Forelimb muscle (tissue), 1 donor: ENCODE measurements at places on chromosomes 2 and 18. TPM values are rescaled to one million over a fixed set of nuclear protein-coding genes. Genes with fewer than 3 reads are reported as not detected.

DNA sequence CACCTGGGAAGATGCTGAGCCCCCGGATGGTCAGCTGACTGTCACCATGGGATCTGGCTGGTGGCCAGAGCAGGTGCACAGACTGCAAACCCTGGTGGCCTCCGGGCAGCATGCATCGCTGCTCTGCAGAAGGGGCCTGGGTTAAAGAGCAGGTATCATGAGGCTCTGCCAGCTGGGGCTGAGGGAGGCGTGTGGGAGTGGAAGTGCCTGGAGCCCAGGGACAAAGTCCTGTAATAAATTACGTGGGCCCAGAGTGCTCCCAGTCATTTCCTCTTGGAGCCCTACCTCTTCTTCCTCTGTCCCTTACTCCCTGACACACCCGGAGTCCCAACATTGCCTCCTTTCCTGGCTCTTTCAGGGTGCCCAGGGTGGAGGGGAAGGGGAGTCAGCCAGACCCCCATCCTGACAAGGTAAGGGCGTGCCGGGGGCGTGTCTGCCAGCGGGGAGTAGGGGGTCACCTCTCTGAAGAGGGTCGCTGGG is at the start of gene MYO7B:
Gene MYO7B, plus strand, starts transcription at position 262 of the 480 bp plus-strand sequence. CDS start 24,040 bp downstream, outside the sequence.
- DNase-seq: no peak

GRCh38 chr18:48893608-48894600 is 56.9 kb downstream of the SMAD7 start:
- DNase-seq: no peak

DNA sequence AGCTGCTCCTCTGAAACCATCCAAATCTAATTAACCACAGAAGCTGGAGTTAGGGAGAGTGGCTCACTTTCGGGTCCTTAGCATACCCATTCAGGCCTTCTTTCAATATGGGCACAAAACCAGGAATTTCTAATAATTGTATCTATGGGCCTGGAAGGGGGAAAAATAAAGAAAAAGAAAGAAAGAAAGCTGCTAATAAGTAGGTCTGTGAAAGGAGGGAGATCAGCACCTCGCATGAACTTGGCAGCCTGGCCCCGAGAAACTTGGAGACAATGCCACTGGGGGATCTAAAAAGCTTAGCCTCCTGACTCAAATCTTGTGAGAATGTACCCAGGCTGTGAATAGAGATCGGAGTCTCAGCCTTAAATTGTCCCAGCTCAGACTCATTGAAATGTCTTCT is 252.1 kb upstream of the SLC14A2 start:
- no peak for DNase-seq

- DNase-seq: no peak
Observed at GRCh38 chr2:199509403-199509802, 51.7 kb upstream of the SATB2 start.

Gene HOXD3
- 3.3 TPM for polyA plus RNA-seq

Gene ORC4
- 38.0 TPM for polyA plus RNA-seq
